ENCODE measurements at places on chromosomes 3 and 15. TPM values are rescaled to one million over a fixed set of nuclear protein-coding genes. Genes with fewer than 3 reads are reported as not detected.

The TTLL13 gene
- not detected for total RNA-seq

The COL6A5 gene
- total RNA-seq = 3.9 TPM

The EXD1 gene
- total RNA-seq = 0.09 TPM

The CALML4 gene
- 6.1 TPM for total RNA-seq

The PEX5L gene
- total RNA-seq = not detected

The RFT1 gene
- total RNA-seq = 19.9 TPM

- no peak for DNase-seq
These were observed 6.2 kb downstream of the ALDH1A3 start for GRCh38 chr15:100885811-100886210.

DNA sequence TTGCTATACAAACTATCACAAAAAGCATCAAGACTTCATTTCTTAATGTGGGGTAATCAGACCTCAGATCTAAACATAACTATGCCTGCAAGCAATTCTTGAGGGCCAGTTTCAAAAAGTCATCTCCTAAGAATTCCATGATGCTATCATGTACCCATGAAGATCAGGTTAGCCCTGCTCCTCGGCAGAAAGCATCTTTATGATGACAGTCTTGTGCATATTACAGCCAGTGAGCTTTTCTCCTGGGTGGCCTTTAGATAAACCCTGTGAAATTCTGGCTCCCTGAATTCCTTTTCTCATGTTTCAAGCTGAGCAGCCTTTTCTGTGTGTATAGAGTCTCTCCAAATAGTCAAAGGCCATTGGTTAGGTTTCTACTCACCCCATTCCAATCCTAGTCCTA is 201.9 kb upstream of the MCTP2 start:
- DNase-seq = no peak

DNA sequence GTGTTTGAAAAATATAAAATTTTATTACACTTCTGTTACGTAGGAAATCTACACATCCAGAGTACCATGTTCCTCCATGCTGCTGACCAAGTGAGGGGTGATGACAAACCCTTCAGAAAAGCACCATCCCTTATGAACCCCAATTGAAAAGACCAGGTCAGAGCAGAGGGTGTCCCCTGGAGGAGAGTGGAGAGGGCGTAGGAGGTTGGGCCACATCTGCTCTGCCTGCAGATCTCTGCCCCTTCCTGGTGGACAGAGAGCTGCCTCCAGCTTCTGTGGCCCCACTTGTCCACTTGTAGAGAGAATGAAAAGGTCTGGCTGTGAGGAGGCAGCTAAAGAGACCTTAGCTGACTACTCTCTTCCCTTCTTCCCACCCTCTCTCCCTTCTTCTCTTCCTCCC is 55.5 kb downstream of the GLDN start:
- DNase-seq = no peak

GRCh38 chr3:169771497-169772304 is 1.5 kb upstream of the MYNN start:
- no peak for DNase-seq

DNA sequence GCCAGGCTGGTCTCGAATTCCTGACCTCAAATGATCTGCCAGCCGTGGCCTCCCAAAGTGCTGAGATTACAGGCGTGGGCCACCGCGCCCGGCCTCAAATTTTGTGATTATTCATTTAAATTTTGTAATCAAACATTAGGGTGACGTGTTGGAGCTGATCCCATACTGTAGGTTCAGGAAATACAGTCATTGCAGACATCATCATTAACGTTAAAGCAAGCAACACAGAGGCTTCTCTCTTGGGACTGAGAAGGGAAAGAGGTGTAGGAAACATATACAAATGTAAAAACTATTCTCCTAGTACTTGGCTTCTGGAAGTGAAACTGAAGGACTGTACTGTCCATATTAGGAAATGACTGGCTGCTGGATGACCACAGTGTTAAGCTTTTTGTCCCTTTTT is 11.1 kb upstream of the ARID3B start:
- no peak for DNase-seq

- no peak for DNase-seq
These were observed 86.5 kb downstream of the THRB start for GRCh38 chr3:24407980-24408680.

DNA sequence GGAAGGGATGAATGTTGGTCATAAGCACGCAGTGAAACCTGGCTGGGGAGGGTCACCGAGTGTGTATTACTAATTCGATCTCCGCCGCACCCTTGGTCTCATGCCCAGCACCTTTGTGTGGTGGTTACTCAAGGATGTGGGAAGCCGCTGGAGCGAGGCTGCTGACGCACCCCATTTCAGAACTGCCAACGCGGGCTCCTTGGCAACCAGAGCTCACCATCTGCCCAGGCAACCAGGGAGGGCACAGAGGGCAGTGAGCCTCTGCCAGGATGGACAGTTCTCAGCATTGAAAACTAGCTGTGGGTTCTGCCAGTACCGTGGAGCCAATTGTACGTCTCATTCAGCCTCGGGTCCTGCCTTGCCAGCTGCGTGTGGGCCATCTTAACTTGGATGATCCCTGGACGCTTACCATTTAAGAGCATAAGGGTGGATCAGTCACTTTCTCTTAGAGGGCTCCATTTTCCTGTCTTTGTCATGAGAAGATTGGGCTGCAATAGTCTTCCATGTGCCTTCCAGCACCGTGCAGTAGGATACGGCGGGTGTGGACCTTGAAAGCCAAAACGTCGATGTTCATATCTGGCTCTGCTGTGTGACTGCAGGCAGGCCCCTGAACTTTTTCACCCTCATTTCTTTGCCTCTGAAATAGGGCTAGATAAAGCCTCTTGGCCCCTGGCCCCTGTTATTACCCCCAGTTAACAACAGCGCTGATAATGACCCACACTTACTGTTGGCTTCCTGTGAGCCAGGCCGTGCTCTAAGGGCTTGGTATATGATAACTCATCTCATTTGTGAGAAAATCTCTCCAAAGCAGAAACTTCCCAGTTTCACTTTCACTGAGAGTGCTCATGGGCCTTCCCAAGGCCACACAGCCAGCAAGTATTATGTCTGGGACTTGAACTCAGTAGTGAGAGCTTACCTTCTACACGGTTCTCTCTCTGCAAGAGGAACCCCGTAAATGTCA is 238.8 kb downstream of the OPA1 start:
- DNase-seq = no peak

DNA sequence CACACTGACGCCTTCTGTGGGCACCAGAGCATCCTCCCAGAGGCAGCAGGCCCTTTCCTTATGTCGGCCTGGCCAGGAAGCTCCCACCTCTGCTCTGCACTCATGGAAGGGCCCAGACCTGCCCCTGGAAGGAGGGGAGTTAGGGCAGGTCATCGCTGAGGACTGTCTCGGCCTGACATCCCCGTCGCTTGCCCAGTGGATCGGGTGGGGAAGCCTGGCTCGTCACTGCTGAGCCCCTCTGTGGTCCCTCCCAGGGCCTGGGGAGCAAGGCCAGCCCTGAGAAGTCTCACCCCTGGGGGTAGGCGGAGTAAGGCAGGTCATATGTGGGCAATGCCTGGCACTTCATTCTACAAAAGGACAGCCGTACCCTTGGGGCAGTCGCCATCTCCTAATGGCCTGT is 62.8 kb upstream of the SNRPA1 start:
- DNase-seq = no peak

- DNase-seq = no peak
These were observed 208.4 kb downstream of the TNIK start for GRCh38 chr3:171251835-171252234.

DNA sequence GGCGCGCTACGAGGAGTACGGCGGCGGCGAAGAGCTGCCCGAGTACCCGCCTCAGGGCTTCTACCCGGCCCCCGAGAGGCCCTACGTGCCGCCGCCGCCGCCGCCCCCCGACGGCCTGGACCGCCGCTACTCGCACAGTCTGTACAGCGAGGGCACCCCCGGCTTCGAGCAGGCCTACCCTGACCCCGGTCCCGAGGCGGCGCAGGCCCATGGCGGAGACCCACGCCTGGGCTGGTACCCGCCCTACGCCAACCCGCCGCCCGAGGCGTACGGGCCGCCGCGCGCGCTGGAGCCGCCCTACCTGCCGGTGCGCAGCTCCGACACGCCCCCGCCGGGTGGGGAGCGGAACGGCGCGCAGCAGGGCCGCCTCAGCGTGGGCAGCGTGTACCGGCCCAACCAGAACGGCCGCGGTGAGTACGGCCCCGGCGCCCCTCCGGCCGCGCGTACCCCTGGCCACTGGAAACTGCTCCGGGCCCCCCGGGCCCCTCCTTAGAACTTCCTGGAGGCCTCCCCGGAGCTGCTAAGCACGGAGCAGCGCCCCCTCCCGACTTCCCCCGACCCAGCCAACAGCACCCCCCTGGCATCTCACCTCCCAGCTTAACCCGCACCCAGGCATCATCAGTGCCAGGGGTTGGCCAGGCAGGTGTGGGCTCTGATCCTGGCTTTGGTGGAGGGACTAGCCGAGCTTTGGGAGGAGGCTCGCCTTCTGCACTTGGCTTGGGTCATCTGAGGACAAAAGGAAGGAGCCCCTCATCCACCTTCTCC is 1.4 kb downstream of the LOXL1 start:
- peak; percentile 65 for DNase-seq

GRCh38 chr15:80480909-80481308 is 76.7 kb downstream of the ARNT2 start:
- DNase-seq = no peak

- no peak for DNase-seq
These were observed 527.4 kb upstream of the PROK2 start for GRCh38 chr3:72312339-72312738.

GRCh38 chr15:66253418-66254088 is at the start of gene MEGF11:
Gene MEGF11 (minus strand): TSS chr15:66253750. CDS start chr15:66128403, 125,347 bp downstream.
- DNase-seq = no peak

GRCh38 chr3:57559526-57559925 is 3.5 kb downstream of the PDE12 start:
- DNase-seq = no peak

GRCh38 chr3:71582036-71582611 is 1.4 kb downstream of the FOXP1 start:
- peak; percentile 92 for DNase-seq

DNA sequence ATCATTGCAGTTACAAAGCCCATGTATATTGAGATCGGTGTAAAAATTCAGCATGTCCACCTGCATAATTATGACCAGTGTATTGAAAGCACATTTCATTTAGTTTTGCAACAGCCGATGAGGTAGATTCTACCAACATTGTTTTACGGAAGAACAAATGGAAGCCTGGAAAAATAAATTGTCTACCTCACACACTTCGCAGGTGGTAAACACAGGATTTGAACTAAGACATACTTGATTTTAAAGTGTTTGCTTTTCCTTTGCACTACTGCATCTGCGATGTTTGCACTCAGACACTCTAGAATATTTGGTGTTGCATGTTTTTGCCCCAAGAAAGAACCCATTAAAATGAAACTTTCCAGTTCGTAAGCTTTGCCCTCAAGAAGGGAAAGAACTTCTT is 148.4 kb downstream of the PGPEP1L start:
- no peak for DNase-seq

- DNase-seq = no peak
These were observed 122.3 kb downstream of the MEGF11 start for GRCh38 chr15:66131200-66131599.

DNA sequence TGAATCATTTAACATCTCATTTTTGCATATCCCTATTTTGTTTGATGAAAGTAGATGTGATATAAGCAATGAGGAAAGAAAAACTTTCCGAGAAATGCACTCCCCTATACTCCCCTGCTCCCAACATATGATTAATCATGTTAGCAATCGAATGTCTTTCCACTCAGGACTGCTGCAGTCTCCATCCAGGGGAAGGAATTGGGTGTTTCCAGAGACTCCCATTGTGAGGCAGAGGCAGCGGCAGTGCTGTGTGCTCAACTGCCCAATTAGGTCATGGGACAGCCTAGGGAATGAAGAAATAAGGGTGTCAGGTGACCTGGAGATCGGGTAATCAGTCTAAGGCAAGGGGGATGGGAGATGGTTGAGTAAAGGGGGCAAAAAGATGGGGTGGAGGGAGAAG is 268.6 kb upstream of the MEIS2 start:
- DNase-seq = no peak

All from upper lobe of left lung (tissue), 6 donors.